ENCODE measurements at places on chromosomes 3 and 15.
A peak's percentile ranks its signal among the peaks of the same experiment; 100 is the strongest.

DNA sequence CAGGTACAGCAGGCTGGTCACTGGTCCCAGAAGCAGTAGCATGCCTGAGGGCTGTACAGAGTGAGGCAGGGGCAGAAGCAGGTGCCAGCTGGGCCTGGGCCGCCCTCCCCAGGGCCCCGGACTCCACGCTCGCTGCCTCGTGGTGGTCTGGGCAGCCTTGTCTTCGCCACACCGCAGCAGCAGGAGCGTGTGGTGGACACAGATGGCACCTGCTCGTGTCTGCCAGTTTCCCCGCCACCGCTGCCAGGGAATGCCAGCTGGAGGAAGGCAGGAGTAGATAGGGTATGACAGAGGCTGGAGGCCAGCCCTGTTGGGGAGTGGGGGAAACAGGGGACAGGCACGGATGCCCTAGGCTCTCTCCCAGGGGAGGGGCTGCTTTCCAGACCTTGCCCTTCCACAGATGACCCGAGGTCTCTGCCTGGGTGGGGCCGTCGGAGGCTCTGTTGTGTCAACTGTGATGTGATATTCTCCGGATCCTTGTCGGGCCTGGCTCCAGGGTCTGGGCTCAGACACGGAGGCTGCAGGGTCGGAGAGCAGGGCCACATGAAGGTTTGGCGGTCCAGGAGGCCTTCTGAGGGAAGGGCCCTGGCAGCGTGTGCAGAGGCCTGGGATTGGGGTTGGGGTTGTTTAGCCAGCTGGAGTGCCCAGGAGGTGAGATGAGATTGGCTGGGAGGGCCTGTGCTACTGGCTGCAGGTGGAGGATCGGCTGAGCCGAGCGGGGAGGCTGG lies 33.6 kb downstream of the GOLGA6L10 start:
- no peak for DNase-seq

- DNase-seq = no peak
These were observed 33.3 kb upstream of the FGD5 start for GRCh38 chr3:14785207-14786155.

GRCh38 chr15:99925661-99926461 lies 192.6 kb upstream of the LYSMD4 start:
- peak; percentile 69 for DNase-seq

- DNase-seq = no peak
These were observed 100.6 kb downstream of the LPP start for GRCh38 chr3:188254520-188255070.

All from effector memory CD4-positive, alpha-beta T cell (primary cell).